ENCODE measurements at places on chromosomes 6 and 20.

DNA sequence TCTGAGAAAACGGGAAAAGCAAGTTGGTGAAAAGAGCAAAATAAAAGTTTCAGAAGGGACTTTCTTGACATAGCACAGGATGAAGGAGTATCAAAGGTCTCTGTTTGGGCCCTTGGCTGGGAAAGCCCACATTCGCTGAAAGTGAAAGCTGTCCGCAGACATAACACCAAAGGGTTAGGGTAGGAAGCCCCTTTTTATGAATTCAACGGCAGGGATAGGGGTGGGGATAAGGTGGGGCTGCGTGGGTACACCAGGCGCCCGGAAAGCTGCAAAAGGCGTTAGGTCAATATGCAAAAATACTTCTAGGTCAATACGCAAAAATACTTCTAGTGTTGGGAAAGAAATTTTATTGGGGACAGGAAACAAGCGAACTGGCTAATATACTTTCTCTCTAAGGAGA, 135.1 kb downstream of the OR2B2 start:
- no peak for DNase-seq

DNA sequence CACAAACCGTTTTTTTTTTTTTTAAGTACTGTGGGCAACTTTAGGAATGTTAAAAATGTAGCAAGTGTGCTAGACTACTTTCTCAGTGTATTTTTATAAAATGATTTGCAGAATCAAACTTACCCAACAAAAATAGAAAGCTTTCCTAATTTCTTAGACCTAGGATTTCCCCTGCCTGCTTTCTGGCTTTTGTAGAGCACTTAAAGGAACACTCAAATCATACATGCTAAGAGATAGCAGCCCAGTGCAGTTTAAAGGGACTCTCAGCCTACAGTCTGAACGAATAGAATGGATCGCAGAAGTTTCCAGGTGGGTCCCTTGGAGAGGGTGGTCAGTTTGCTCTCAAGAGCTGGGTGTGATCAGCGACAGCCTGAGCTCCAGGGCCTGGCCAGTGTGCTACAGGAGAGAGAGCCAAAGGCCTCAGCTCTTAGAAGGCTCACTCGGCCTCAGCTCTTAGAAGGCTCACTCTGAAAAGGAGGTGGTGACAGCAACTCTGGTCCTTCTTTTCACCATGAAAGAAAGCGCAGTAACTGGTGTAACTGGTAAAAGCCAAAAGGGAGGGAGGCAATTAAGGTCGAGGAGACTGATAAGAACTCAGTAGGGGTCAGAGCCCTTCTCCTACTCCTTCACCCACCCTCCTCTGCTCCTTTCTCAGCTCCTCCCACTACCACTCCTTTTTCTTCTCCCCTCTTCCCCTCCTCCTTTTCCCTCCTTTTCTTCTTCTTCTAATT, 142.4 kb downstream of the ZFP64 start:
- DNase-seq = no peak

DNA sequence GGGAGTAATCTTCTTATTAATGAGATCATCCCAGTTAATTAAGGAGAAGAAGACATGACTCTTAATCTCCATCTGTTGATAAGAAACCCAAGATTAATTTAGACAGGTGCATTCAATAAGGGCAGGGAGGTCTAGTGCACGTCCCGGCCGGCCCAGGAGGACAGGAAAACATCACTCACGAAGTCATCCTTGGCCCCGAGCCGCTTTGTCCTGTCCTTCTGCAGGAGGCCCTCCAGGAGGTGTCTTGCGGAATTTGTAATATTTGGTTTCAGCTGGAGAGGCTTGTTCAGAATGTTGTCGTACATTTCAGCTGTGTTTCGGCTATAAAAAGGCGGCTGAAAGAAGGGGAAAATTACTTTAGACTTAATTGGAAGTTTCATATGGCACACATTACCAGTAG, 118.4 kb upstream of the SLC2A12 start:
- no peak for DNase-seq

DNA sequence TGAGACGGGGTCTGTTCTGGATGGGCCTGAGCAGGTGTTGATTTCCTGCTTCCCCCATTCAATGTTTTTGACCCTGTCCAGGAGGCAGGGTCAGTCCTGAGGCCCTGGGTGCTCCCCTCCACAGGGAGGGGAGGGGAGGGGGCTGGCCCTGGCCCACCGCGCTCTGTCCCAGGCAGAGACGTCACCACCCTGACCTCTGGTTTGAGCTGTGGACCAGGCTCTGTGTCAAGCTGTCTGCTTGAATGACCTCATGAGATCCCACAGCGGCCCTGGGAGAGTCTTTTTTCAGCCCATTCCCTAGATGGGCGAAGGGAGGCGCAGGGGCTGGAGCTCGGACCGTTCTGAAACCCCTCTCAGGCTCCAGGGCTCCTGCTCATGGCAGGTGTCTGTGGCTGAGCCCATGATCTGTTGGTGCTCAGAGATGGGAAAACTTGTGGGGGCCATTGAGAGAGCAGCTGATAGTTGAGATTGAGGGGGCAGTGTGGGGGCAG, 8.9 kb upstream of the LKAAEAR1 start:
- no peak for DNase-seq

DNA sequence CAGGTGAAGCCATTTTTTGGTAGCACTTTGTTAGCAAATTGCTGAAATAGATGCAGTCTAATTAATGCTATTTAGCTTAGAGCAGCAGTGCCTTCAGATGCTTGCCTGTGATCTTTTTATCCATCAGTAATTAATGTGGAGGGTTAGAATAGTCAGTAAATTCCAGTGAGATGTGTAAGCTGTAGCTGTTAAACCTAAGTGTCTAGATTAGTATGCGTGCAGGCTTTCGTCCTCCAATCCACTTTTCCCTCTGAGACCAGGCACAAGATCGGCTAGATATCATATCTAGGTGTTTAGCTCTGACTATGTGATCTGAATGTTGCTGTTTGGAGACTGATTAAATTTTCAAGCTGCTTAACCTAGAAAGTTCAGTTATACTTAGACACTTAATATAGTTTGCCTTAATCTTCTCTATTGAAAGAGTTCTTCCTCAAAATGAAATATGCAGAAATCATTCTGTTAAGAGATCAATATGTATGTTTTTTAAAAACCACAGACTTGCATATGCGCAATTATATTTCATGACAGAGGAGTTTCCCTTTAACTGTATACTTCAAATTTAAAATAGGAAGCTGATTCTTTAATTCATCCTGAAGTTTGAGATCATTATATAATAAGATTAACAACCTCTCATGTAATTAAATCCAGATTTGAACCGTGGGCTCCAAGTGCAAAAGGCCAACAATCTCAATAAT, 41.2 kb downstream of the XRN2 start:
- DNase-seq = no peak

- DNase-seq = no peak
These were observed 49.2 kb downstream of the GMDS start for GRCh38 chr6:2196079-2196679.

DNA sequence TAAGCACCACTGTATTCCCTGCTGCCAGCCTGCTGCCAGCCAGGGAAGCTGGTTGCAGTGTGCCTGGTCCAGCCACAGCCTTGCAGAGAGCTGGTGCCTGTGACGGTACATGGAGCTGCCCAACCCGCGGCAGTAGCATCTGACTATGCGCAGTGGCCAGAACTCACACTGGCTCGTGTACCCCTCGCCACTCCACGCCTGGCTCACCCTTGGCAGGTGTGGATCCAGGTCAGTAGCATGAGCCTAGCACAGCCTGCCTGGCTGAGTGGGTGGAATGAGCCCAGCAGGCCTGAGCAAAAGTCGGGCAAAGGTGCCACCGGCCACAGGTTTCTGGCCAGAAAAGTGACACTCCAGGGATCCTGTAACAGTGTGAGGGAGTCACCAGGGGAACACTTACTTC, 361.7 kb upstream of the MAP3K7 start:
- DNase-seq = no peak

GRCh38 chr6:161023316-161023715, 31.7 kb downstream of the MAP3K4 start:
- no peak for DNase-seq

- no peak for DNase-seq
These were observed 15.8 kb upstream of the MAP7 start for GRCh38 chr6:136566007-136566487.

DNA sequence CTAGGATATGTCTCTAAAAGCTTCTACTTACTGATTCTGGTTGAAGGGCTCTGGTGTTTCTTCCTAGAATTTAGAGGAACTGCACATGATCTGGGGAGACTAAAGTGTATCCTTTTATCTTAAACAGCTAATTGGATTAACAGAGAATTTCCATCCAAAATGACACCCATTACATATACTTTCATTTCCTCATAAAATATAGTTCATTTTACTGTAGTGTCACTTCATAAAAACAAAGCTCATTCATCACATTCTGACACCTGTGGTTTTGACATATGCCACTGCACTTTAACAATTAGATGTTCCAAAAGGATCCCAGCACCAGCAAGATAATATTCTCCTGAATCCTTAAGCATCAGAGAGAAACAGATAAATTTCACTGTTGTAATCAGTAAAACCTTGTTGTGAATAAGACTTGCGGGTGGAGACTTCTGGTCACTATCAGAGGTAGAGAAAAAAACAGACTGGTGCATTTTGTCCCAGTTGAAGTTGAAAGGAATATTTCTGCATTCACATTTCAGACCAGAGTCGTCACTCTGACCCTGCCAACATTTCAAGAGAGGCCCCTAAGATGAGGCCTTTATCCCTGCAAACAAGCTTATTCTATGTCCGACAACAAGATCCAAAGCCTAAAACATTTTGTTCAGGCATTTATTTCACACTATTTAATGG, 175.3 kb upstream of the BMP5 start:
- DNase-seq = no peak

DNA sequence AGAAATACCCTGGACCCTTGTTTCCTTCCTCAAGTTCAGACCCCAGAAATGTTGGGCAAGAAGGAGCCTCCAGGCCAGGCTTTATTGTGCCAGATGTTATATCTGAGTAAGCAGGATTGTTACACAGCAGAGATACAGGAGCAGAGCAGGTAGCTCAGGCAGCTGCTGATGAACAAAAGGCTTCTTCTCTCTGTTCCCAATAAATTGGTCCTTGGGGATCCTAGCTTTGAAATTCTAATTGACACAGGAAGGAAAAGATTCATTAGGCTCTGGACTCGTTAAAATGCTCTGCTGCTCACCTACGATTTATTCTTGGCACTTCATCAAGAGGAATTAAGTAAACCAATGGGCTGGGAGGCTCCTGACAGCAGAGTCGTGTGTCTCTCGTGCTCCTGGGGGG, 54.2 kb downstream of the RALY start:
- no peak for DNase-seq

DNA sequence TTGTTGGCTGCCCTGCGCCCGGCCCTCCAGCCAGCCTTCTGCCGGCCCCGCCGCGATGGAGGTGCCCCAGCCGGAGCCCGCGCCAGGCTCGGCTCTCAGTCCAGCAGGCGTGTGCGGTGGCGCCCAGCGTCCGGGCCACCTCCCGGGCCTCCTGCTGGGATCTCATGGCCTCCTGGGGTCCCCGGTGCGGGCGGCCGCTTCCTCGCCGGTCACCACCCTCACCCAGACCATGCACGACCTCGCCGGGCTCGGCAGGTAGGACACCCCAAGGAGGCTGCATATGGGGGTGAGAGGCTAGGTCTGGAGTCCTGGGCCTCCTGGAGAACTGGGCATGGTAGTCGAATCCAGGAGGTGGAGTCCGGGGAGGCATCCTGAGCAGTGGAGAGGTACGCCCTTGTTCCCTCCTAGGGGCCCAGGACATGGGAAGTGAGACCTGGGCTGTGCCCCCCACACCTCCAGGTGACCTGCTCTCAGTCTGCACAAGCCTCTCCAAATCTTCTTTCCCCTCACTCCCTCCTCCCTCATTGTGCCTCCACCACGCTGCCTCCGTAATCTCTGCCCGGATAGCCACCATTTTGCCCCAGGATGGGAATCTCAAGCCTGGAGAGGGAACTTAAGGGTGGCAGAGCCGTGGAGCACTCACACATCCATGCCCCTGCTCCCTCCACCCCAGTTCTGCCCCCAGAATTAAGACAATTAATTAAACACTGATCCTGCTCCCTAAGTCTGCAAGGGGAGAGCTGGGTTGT, 541 bp downstream of the CDC25B start:
- DNase-seq = no peak

- no peak for DNase-seq
These were observed 557.0 kb downstream of the HAO1 start for GRCh38 chr20:7383216-7383615.

- DNase-seq = no peak
These were observed 860.1 kb downstream of the TFAP2A start for GRCh38 chr6:9554806-9555205.

DNA sequence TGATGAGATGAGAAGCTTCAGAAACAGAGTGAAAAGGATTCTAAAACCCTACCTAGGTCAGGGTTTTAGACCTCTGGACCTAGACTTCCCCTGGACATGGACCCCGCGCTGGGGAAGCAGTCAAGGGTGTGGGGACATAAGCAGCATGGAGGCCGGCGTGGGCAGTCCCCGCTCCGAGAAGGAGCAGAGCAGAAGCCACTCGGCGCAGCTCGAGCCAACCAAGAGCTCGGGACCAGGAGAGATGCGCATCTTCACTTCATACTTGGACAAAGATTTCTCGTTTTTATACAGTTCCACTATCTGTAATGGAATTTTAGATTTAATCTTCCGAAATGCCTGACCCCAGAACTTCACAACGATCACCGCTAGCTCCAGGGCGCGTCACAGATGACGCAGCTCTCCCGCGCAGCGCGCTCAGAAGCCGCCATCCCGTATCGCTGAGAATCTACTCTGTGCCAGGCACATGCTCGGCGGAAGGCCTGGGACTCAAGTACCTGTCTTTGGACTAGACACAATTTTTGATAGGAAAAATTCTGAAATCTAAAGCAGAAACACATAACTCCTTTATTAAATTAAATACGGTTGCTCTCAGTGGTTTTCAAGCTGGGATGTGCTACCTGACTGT, 60.3 kb downstream of the WDR27 start:
- DNase-seq = no peak

DNA sequence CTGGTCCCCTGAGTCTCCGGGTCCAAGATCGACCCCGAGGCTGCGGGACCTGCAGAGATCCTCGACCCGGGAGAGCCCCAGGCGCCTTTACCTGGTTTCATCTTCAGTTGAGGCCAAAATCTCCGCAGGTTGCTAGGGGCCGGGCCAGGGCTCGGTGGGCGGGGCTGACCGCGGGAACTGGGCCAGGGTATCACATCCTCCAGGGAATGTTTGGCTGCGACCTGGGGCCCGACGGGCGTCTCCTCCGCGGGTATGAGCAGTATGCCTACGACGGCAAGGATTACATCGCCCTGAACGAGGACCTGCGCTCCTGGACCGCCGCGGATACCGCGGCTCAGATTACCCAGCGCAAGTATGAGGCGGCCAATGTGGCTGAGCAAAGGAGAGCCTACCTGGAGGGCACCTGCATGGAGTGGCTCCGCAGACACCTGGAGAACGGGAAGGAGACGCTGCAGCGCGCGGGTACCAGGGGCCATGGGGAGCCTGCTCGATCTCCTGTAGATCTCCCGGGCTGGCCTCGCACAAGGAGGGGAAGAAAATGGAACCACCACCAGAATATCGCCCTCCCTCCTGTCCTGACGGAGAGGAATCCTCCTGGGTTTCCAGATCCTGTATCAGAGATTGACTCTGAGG, 53.8 kb upstream of the POLR1H start:
- DNase-seq = peak; percentile 20

DNA sequence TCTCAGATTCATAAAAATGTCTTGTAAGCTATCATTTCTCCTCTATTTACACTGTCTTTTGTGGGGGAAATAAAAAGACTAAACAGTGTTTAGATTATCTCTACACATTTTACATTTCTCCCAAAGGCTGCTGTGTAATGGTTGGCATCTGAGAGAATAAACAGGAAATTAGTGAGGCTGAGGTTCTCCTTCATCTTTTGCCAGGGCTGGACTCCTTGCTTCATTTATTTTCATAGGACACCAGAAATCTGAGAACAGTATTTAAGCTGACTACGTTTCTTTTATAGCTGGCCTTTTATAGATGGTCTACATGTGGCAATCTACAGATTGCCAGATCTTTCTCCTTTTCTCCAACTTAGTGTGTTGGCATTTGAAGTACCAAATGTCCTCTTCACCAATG, 41.5 kb downstream of the PLCB4 start:
- DNase-seq = no peak
